ENCODE measurements at places on chromosomes 7 and 10.
A peak's percentile ranks its signal among the peaks of the same experiment; 100 is the strongest.

DNA sequence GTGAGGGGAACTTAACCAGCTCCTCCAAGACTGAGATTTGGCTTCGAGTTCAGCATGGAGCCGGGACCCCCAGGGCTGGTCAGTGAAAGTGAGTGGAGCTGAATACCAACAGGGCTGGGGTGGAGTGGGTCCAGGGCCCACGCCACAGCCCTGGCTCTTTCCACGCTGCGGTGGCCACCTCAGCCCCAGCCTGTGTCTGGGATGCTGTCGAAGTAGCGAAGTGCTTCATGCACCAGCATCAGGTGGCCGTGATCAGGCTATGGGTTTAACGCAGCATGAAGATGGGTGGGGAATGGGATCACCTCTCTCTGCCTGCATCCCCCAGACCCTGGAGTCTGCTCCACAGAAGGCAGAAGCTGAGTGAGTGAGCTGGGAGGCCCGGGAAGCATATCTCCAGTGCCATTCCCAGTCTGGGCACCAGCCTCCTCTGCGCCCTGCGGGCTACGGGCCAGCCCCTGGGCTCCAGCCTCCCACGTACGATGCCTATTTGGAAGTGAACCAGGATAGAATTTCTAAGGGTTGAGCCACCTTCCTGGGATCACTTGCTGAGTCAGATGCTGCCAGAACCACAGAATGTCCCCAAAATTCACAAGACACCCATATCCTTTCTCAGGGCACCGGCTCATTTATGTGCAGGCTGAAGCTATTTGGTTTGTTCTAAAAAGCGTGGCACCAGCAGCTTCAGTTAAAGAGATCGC lies 131.1 kb upstream of the CHST15 start:
- no peak for DNase-seq

GRCh38 chr7:32093415-32094408 lies 23.5 kb upstream of the PDE1C start:
- DNase-seq = no peak

DNA sequence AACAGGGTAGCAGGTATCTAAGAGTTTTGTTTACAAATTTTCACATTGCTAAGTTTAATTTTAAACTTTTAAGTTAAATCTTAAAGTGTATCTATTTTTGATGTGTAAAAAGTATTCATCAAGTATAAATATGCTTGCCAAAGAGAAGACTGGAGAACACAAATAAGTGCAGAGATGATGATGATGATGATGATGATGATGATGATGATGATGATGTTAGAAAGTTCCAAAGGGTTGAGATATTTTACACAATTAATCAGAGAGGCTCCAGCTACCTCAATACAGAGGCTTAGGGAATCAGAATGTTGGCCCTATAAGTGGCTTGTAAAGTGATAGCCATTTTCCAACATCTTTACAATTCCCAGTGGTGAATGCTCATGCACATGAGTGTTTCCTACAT lies 209.0 kb upstream of the NPVF start:
- no peak for DNase-seq

GRCh38 chr10:31936933-31937332 lies 8.3 kb upstream of the ARHGAP12 start:
- DNase-seq = no peak

DNA sequence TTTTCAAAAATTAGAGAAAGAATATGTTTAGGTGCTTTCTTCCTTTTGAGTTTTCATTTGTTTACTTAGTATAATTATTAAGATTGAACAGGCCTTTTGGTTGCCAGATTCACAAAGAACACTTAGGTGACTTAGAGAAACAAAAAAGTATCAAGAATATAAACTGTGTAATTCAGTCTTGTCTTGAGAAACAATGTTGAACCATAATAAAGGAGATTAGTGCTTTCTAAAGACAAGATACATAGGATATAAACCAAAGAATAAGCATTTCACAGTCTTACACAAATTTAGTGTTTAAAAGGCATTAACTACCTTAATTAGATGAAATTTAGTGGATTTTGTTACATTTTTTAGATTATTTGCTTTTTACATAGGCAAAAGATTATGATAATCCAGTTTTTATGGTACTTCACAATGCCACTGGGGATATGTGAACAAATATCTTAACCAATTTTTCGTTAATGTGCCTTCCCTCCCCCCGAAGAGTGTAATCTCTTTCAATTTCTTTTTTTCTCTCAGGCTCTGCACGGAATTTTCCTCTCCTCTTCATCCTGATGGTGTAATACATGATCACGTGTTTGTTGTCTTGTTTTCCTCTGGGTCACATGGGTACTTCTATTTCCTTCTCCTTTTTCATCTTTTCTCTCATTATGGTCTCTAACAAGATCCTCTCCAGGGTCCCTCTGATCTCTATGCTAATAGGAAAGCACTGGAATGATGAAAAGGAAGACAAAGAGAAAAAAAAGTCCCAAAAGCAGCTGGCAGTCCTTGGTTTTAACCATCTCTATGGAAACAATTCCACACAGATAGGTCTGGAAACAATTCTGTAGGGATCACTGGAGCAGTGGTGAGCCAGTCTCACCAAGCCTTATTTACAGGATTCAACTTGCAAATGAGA lies 3.7 kb upstream of the HNRNPH3 start:
- no peak for DNase-seq

GRCh38 chr7:94060752-94061151 lies 56.6 kb upstream of the BET1 start:
- DNase-seq = no peak

DNA sequence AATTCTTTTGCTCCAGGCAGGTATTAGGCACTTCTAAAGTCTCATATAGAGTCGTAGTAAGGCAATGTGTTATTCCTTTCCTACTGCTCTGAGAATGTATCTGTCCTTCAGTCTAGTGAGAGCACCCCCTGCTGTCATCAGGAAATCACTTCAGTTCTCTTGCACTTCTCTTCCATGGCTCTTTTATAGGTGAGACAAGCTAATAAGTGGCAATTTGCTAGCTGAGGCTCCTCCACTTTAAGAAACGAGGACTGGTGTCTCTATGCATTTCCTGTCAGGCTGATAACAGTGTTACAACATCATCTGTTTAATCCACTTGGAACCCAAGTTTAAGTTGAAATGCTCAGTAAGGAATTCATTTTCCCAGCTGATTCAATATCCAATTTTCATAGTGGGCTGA lies 350.6 kb downstream of the TFEC start:
- no peak for DNase-seq

- DNase-seq = no peak
Observed at GRCh38 chr7:70571403-70571934, 560.5 kb upstream of the GALNT17 start.

GRCh38 chr7:108066486-108066885 lies 63.5 kb upstream of the LAMB1 start:
- no peak for DNase-seq

- DNase-seq = no peak
Observed at GRCh38 chr10:3237530-3237929, 64.9 kb upstream of the PITRM1 start.

DNA sequence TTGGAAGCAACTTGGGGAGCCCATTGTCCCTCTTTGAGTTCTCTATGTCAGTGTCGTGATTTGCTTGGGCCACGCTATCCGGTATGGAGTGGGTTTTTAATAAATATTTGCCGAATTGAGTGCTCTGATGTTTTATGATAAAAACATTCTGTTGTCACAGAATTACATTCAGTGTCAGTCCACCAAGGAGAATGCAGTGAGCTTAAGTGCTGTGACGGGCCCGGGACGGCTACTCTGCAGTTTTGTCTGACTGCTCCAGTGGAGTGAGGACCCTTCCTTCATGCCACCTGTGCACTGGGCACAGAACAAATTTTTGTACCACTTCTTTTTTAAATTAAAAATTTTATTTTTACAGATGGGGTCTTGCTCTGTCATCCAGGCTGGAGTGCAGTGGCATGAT lies 76.0 kb downstream of the CARD11 start:
- no peak for DNase-seq

DNA sequence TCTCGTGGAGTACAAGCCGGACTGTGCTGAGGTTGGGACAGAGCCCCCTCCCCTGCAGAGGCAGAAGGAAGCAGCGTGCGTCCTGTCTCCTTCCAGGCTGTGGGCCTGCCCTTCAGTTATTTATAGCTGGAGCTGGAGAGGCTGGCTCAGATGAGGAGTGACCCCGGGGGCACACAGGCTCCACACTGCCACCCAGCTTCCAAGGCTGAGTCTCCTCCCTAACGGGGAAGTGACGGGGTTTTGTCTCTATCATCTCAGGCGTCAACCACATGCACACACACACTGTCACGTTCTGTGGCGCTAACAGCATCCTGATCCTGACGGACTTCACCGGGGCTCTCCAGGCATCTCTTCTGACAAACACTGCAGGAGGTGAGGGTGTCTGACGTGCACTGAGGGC lies 25.4 kb downstream of the AMZ1 start:
- peak; percentile 27 for DNase-seq

DNA sequence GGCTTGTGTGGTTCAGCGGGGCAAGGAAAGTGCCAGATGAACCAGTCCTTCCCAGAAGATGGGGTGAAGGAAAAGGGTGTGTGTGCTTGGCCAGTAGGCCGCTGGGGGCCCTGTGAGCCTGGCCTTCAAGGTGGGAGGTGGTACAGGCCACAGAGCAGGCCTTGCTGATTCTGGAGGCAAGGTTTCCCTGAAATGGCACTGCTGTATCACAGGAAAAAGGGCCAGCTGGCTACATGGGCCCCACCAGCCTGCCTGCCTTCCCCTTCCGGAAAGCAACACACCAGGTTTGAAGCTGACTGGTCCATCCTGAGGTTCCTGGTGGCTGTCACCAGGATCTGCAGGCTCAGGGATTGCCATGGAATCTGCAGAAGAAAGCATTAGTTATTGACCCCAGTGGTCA lies 12.5 kb downstream of the MMRN2 start:
- DNase-seq = no peak

GRCh38 chr7:92064438-92065029 lies 69.7 kb downstream of the CYP51A1 start:
- no peak for DNase-seq

- no peak for DNase-seq
Observed at GRCh38 chr7:121525155-121525819, 129.2 kb upstream of the FAM3C start.

DNA sequence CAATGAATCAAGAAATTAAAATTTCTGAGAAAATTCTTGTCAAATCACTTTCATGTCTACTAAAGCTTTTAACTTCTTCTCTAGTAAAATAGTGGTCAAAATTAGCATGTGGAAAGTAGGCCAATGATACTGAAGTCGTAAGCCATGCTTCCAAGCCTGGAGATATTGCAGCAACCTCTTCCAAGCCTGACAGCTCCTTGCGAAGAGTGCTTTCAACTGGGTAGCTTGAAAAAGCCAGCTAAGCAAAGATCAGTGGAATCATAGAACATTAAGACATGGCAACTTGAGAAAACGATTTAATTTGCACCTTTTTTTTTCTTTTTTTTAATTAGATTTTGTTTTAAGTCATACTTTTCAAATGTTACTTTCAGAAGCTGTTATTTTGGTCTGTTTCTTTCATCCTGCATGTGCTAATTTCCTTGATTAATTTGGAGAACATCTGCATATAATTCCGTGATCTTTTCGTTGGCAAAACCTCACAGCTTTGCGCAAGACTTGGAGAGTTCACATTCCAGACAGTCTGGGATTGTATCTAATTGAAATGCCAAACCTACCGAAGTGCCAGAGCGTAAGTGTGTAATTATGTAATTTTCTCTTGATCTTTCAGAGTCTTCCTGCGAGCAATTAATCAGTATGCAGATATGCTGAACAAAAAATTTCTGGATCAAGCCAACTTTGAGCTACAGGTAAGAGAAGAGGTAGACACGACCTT lies 142.2 kb upstream of the INSYN2A start:
- DNase-seq = no peak

GRCh38 chr10:98293550-98294269 lies 25.7 kb upstream of the LOXL4 start:
- DNase-seq = no peak

GRCh38 chr10:5466451-5467206 lies 32.7 kb downstream of the CALML5 start:
- no peak for DNase-seq

- DNase-seq = no peak
Observed at GRCh38 chr7:25313526-25313925, 85.2 kb upstream of the NPVF start.

- DNase-seq = peak; percentile 68
Observed at GRCh38 chr10:73889014-73889413, 14.7 kb upstream of the CAMK2G start.

DNA sequence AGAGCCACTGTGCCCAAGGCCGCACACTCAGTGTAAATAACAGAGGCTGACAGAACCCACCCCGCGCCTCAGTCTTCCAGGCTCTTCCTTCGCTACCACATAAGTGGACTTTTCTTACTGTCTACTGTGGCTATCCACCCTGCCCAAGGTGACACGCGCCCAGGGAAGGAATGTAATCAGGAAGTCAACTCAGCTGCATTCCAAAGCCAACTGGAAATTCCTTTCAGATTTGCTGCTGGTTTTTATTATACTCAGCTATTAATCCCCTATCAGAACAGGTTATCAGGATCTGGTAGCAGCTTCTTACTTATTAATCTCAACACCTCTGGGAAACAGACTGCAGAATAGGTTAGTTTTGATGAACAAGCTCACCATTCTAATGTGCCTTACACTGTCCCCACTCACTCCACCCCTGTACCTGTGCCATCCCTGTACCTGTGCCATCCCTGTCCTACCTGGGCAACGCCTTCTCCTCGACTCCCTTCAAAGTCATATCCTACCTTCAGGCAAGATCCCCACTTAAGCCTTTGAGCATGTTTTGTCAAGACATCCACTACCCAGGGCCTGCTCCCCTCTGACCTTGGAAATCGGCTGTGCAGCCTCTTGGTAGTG lies 90.7 kb downstream of the NHLRC2 start:
- no peak for DNase-seq

GRCh38 chr10:100368721-100369120 lies 21.7 kb downstream of the SCD start:
- no peak for DNase-seq

GRCh38 chr10:28922127-28922526 lies 244.8 kb downstream of the BAMBI start:
- DNase-seq = no peak

GRCh38 chr10:24929056-24929544 lies 23.3 kb downstream of the PRTFDC1 start:
- no peak for DNase-seq

GRCh38 chr10:68598978-68599770 lies 39.0 kb downstream of the TET1 start:
- DNase-seq = no peak

GRCh38 chr7:2444476-2444875 lies 31.7 kb downstream of the GRIFIN start:
- no peak for DNase-seq

GRCh38 chr7:27587429-27587828 lies 75.3 kb downstream of the HIBADH start:
- DNase-seq = no peak

DNA sequence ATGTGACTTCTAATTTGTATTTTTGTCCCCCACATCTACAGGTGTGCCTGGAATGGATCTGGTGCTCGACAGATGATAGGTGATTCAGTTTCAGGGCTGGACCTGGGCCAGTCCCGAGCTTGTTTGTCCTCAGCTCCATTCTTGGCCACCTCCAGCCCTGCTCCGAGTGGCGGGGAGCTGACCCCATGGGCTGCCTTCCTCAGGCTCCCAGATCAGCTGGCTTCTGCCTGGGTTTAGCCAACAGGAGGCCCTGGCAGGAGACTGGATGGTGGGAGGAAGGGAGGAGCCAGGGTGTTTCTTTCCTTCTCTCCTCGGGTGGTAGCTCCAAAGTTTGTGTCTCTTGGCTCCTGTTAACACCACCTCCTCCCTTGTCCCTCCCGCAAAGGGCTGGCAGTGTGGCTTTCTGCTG lies 75.2 kb downstream of the CDH23 start:
- no peak for DNase-seq
